Gastrocnemius medialis (tissue), 4 donors: ENCODE measurements at places on chromosomes 6 and 20. TPM values are rescaled to one million over a fixed set of nuclear protein-coding genes. Genes with fewer than 3 reads are reported as not detected.
A peak's percentile ranks its signal among the peaks of the same experiment; 100 is the strongest.

Gene EPB41L2
- total RNA-seq = 17.0 TPM

Gene COX4I2
- total RNA-seq = 4.4 TPM

Gene ASIP
- not detected for total RNA-seq

Gene MRAP2
- total RNA-seq = not detected

Gene SNRNP48
- total RNA-seq = 16.6 TPM

Gene SLC32A1
- total RNA-seq = not detected

Gene GLP1R
- not detected for total RNA-seq

Gene TCP11
- 0.41 TPM for total RNA-seq

Gene TUBB2B
- total RNA-seq = 1.5 TPM

DNA sequence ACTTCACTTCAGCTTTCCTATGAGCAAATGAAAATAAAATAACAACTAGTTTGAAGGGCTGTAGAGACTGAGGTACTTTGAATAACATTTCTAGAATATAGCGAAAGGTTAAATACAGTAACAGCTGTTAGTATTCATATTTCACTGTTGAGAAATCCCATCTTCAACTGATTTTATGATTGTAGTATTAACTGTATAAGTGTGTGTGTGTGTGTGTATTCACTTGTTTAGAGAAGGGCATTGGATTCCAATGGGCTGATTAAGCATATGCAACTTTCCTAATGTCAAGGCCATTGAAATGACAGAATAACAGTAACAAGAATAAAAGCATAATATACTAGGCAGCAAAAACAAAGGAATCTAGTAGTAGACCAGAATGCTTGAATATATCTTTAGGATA lies 957.5 kb upstream of the EPHA7 start:
- DNase-seq = no peak
- H3K36me3 ChIP-seq = no peaks in the 10 kb centered on the region
- no peak overlapping the region for H3K4me3 ChIP-seq
- H3K27ac ChIP-seq = no peak overlapping the region
- H3K27me3 ChIP-seq = no peaks in the 10 kb centered on the region
- H3K4me1 ChIP-seq = no peaks in the 10 kb centered on the region

DNA sequence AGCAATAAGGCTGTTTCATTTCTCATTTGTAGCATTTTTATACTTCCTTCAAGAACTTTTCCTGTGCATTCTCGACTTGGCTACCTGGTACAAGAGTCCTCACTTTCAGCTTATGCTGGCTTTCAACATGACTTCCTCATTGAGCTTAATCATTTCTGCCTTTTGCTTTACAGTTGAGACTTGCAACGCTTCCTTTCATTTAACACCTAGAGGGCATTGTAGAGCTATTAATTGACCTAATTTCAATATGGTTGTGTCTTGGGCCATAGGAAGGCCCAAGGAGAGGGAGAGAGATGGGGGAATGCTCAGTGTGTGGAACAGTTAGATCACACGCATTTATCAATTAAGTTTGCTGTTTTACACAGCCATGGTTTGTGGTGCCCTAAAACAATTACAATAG lies 37.2 kb downstream of the SLC22A2 start:
- no peaks in the 10 kb centered on the region for H3K4me1 ChIP-seq
- H3K4me3 ChIP-seq = no peak overlapping the region
- no peak overlapping the region for H3K27ac ChIP-seq
- no peaks in the 10 kb centered on the region for H3K27me3 ChIP-seq

DNA sequence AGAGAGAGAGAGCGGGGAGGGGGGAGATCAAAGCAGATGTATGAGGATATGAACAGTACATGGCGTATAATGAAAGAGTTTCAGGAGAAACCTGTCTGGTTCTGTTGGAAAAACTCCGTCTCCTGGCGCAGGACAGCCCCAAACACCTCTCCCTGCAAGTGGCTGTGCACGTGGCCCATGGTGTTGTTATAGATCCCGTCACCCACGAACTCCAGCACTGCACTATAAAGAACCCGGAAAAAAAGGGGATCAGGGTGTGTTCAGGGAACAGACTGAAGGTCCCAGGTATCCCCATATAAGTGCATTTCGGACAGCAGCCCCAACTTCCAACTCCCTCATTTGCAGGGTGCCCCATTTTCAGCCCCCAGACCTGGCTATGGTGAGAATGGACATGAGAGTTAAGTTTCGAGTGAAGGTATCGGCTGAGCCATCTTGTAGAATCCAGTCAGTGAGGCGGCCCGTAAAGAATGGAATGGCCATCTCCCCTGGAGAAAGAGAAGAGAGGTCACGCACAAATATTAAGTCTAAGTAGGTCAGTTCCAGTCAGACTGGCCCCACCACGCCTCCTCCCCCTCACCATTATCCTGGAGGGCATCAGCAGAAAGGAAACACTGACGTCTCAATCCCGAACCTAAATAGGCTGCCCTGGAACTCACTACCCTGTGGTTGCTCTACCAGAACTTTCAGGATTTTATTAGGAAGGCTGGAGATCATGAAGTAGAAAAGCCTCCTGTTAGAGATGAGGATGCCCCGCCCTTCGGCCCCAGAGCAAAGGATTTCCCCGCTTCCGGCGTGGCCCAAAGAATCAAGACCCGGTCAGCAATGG lies 1.3 kb downstream of the TAP1 start:
- peaks cover 19% of the 10 kb centered on the region for H3K4me1 ChIP-seq
- no peaks in the 10 kb centered on the region for H3K27me3 ChIP-seq
- H3K36me3 ChIP-seq = peaks cover 37% of the 10 kb centered on the region
- peak overlapping the region; percentile 98 for H3K27ac ChIP-seq
- H3K4me3 ChIP-seq = peak overlapping the region; percentile 85
- DNase-seq = no peak

GRCh38 chr20:49510562-49511122 lies 28.2 kb upstream of the KCNB1 start:
- H3K4me3 ChIP-seq = no peak overlapping the region
- peak overlapping the region; percentile 82 for H3K27ac ChIP-seq
- H3K4me1 ChIP-seq = peaks cover 34% of the 10 kb centered on the region
- H3K36me3 ChIP-seq = no peaks in the 10 kb centered on the region

GRCh38 chr6:44157152-44157521 lies 1.5 kb upstream of the CAPN11 start:
- H3K27me3 ChIP-seq = no peaks in the 10 kb centered on the region
- no peak for DNase-seq
- H3K4me3 ChIP-seq = no peak overlapping the region
- H3K27ac ChIP-seq = no peak overlapping the region
- peaks cover 13% of the 10 kb centered on the region for H3K36me3 ChIP-seq

DNA sequence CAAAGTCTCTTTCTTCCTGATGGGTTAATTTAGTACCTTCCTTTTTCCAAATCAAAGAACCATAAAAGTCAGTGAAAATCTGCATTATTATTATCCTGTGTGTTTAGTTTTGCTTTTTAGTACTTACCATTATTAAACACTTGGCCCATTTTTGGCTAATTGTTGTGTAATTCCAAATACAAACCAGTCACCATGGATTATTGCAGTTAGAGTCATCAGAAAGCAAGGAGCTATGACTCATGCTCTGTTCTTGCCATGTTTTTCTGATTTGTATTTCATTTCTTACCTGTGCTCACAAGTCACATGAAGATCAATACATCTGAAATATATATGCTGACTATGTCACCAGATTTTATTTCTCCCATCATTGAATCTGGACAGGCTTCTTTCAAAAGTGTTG lies 31.3 kb downstream of the SLC22A3 start:
- peak overlapping the region; percentile 69 for H3K27ac ChIP-seq
- peaks cover 32% of the 10 kb centered on the region for H3K4me1 ChIP-seq
- no peak overlapping the region for H3K4me3 ChIP-seq
- DNase-seq = no peak
- no peaks in the 10 kb centered on the region for H3K27me3 ChIP-seq
- no peaks in the 10 kb centered on the region for H3K36me3 ChIP-seq

DNA sequence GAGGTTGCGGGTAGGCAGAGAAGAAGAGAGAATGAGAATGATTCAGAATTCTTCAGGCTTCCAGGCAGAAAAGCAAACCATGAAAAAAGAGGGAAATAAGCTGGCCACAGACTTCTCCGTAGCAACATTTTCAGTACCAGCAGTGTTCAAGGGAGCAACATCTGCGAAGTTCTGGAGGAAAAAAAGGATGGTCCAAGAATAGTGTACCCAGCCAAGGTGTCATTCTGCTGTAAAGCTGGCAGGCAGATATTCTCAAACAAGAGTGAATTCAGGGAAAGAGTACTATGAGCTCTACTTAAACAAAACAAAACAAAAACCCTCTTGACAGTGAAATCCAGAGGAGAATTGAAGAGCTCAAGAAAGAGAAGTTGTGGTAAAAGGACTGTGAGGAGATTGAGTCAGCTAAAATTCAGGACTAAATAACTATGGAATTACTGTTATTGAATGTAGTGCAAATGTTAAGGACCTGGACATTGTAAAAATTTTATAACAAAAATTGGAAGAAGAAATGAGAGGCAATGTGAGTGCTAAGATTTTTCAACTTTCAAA lies 86.5 kb downstream of the ATRN start:
- no peaks in the 10 kb centered on the region for H3K27me3 ChIP-seq
- H3K27ac ChIP-seq = no peak overlapping the region
- no peak for DNase-seq
- H3K4me1 ChIP-seq = no peaks in the 10 kb centered on the region

- H3K27me3 ChIP-seq = no peaks in the 10 kb centered on the region
- H3K4me3 ChIP-seq = no peak overlapping the region
- no peak overlapping the region for H3K27ac ChIP-seq
- no peak for DNase-seq
- H3K36me3 ChIP-seq = no peaks in the 10 kb centered on the region
Observed at GRCh38 chr6:166027761-166028160, 139.9 kb downstream of the TBXT start.

GRCh38 chr6:38213251-38213658 lies 393.7 kb downstream of the ZFAND3 start:
- H3K4me1 ChIP-seq = peaks cover 29% of the 10 kb centered on the region
- H3K36me3 ChIP-seq = no peaks in the 10 kb centered on the region
- DNase-seq = no peak
- H3K27ac ChIP-seq = peak overlapping the region; percentile 25
- H3K4me3 ChIP-seq = no peak overlapping the region

- H3K27ac ChIP-seq = no peak overlapping the region
- no peak overlapping the region for H3K4me3 ChIP-seq
- peaks cover 93% of the 10 kb centered on the region for H3K27me3 ChIP-seq
- H3K4me1 ChIP-seq = no peaks in the 10 kb centered on the region
- H3K36me3 ChIP-seq = no peaks in the 10 kb centered on the region
- DNase-seq = no peak
Observed at GRCh38 chr20:62977613-62978560, 25.4 kb downstream of the SLC17A9 start.

GRCh38 chr20:58375759-58376352 lies 13.2 kb upstream of the VAPB start:
- no peak overlapping the region for H3K4me3 ChIP-seq
- DNase-seq = no peak
- no peak overlapping the region for H3K27ac ChIP-seq

DNA sequence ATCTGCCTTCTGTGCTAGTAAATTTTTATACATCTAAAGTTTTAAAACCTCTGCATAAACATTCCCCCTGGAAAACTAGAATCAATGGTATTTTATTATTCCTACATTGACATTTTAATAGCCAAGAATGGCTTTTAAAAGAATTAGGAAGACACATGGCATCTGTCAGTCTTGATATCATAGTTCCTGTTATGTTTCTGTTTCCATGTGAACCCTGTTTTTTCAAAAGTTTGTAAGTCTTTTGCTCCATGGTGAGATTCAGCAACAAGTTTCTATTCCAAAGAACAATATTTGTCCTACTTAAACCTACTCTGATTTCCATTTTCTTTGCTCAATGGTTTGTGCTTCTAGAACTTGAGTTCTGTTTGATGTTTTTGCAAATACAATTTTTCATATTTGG lies 95.2 kb downstream of the PLEKHG1 start:
- no peak overlapping the region for H3K27ac ChIP-seq
- no peaks in the 10 kb centered on the region for H3K27me3 ChIP-seq
- H3K36me3 ChIP-seq = no peaks in the 10 kb centered on the region
- peaks cover 6% of the 10 kb centered on the region for H3K4me1 ChIP-seq
- H3K4me3 ChIP-seq = no peak overlapping the region
- no peak for DNase-seq

- no peak overlapping the region for H3K4me3 ChIP-seq
- peaks cover 4% of the 10 kb centered on the region for H3K4me1 ChIP-seq
- no peaks in the 10 kb centered on the region for H3K27me3 ChIP-seq
Observed at GRCh38 chr6:87806635-87807034, 104.6 kb upstream of the AKIRIN2 start.

- no peak overlapping the region for H3K4me3 ChIP-seq
- DNase-seq = no peak
- H3K27me3 ChIP-seq = no peaks in the 10 kb centered on the region
- peaks cover 90% of the 10 kb centered on the region for H3K4me1 ChIP-seq
Observed at GRCh38 chr20:50913690-50914375, 17.4 kb downstream of the ADNP start.

- DNase-seq = no peak
- H3K27ac ChIP-seq = no peak overlapping the region
- H3K4me1 ChIP-seq = no peaks in the 10 kb centered on the region
- no peaks in the 10 kb centered on the region for H3K36me3 ChIP-seq
- H3K4me3 ChIP-seq = no peak overlapping the region
- H3K27me3 ChIP-seq = no peaks in the 10 kb centered on the region
Observed at GRCh38 chr6:91569071-91569470, 982.2 kb upstream of the MAP3K7 start.

DNA sequence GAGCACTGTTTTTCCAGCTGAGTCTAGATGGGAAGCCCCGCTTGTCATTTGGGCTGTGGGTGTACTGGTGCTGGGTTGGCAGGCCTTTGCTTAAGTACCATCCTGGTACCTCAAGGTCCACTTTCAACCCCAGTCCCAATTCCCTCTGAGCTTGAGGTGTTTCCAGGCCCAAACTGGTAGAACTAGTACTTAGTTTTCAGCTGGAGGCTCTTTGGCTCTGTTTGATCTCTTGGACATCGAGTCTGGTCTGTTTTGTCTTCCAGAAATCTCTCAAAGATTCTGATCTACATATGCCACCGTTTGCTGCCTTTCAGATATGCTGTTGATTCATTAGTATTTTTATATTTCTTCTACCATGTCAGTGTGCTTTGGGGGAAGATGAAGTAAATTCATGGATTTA lies 61.8 kb upstream of the GNRH2 start:
- no peak overlapping the region for H3K27ac ChIP-seq
- no peaks in the 10 kb centered on the region for H3K4me1 ChIP-seq
- no peak for DNase-seq
- no peaks in the 10 kb centered on the region for H3K36me3 ChIP-seq
- H3K27me3 ChIP-seq = no peaks in the 10 kb centered on the region
- H3K4me3 ChIP-seq = no peak overlapping the region

GRCh38 chr6:97175806-97176205 lies 107.2 kb downstream of the MMS22L start:
- no peaks in the 10 kb centered on the region for H3K27me3 ChIP-seq
- no peaks in the 10 kb centered on the region for H3K4me1 ChIP-seq
- no peak for DNase-seq

- peaks cover 4% of the 10 kb centered on the region for H3K4me1 ChIP-seq
- no peak overlapping the region for H3K27ac ChIP-seq
- H3K4me3 ChIP-seq = no peak overlapping the region
- no peaks in the 10 kb centered on the region for H3K36me3 ChIP-seq
- H3K27me3 ChIP-seq = no peaks in the 10 kb centered on the region
- DNase-seq = no peak
Observed at GRCh38 chr6:71043902-71044301, 87.0 kb upstream of the B3GAT2 start.

DNA sequence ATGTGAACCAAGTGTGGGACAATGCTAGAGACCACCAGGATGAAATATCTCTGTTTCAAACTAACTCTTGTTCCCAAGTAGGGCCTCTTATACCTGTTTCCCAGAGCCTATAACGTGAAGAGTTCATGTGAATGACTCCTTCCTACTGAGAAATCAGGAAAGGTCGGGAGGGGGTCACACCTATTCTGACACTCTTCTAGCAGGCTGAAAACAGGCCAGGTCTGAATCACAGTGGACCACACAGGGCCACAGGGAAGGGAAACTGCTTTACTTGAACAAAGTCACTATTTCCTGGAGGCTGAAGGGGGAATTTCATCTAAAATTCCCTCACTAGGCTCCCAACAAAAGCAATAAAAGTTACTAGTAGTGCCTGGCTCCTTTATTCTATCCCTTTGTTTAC lies 88.4 kb upstream of the BMP2 start:
- H3K4me3 ChIP-seq = no peak overlapping the region
- no peaks in the 10 kb centered on the region for H3K4me1 ChIP-seq
- H3K36me3 ChIP-seq = no peaks in the 10 kb centered on the region
- H3K27ac ChIP-seq = no peak overlapping the region
